CD14-positive monocyte (primary cell): ENCODE measurements at places on chromosomes 1 and 21. TPM values are rescaled to one million over a fixed set of nuclear protein-coding genes. Genes with fewer than 3 reads are reported as not detected.

S100A7 gene
- not detected for polyA plus RNA-seq

DNA sequence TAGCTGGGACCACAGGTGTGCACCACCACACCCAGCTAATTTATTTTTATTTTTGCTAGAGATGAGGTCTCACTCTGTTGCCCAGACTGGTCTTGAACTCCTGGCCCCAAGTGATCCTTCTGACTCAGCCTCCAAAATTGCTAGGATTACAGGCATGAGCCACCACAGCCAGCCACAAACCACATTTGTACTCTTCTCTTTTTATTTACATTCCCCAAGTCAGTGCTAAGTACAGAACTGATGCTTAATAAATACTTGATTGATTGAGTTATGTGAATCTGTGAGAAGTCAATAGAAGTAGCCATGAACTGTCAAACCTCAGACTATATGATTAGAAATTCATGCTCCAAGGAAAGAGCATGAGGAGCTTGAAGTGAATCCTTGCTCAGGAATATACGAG, 48.5 kb upstream of the S1PR1 start:
- no peaks in the 10 kb centered on the region for H3K27me3 ChIP-seq
- H3K4me1 ChIP-seq = peaks cover 48% of the 10 kb centered on the region
- no peak for DNase-seq
- H3K27ac ChIP-seq = no peak overlapping the region

DNA sequence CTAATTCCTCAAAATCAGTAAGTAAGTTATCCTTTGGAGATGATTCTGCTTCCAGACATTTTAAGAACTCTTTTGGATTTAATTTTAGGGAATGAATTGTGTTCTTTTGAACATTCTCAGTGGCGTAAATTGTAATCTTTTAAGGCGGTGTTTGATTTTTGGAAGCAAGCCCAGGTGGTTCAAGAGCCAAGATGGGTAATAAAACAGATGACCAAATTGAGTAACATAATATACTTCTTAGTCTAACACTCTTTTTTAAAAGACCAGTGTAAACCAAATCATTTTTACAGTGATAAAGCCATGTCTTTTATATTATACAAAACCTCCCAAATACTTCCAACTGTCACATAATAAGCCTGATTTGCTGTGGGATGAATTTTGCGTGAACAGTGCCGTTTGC, 133.8 kb downstream of the LRRC40 start:
- no peak overlapping the region for H3K4me3 ChIP-seq
- H3K27ac ChIP-seq = no peak overlapping the region
- no peaks in the 10 kb centered on the region for H3K4me1 ChIP-seq
- no peak for DNase-seq
- no peaks in the 10 kb centered on the region for H3K36me3 ChIP-seq

GRCh38 chr1:158611916-158612315, 6.8 kb downstream of the OR10Z1 start:
- no peak for DNase-seq
- H3K4me3 ChIP-seq = no peak overlapping the region
- no peak overlapping the region for H3K27ac ChIP-seq
- H3K4me1 ChIP-seq = no peaks in the 10 kb centered on the region

GRCh38 chr1:97647776-97648175, 273.1 kb downstream of the DPYD start:
- H3K36me3 ChIP-seq = peaks cover 38% of the 10 kb centered on the region
- no peak overlapping the region for H3K27ac ChIP-seq
- H3K4me1 ChIP-seq = no peaks in the 10 kb centered on the region
- DNase-seq = no peak
- H3K27me3 ChIP-seq = no peaks in the 10 kb centered on the region

DNA sequence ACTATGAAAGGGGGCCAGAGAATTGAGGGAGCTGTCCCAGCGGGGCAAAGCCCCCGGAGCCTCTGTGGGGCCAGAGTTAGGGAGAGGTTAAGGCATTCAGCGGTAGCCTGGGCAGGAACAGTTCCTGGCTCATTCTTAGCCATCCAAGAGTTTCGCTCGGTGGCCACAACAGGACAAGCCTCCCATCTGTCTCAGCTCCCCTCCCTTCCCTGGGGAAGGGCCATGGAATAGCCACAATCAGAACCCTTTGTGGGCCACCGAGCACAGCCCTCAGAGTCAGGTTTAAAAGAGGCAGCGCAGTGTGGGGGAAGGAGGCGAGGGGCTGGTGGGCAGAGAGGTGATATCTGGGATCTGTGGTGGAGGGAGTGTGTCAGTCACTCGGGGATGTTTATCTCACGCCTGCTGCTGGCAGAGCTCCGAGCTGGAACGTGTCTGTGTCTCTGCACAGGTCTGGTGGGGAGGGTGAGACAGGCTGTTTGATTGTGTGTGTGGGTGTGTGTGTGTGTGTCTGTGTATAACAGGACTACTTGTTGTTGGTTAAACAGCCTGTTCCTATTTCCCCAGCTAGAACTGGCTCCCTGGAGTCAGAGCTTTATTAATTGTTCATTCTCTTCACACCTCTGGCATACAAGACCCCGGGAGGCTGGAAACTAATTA, 49.6 kb upstream of the GOLT1A start:
- H3K27me3 ChIP-seq = no peaks in the 10 kb centered on the region
- H3K4me3 ChIP-seq = no peak overlapping the region
- H3K27ac ChIP-seq = no peak overlapping the region
- no peaks in the 10 kb centered on the region for H3K36me3 ChIP-seq
- no peak for DNase-seq

CHD5 gene
- not detected for polyA plus RNA-seq

ABCA4 gene
- not detected for polyA plus RNA-seq

WDR64 gene
- polyA plus RNA-seq = not detected

ZMYM4 gene
- 31.8 TPM for polyA plus RNA-seq

DNA sequence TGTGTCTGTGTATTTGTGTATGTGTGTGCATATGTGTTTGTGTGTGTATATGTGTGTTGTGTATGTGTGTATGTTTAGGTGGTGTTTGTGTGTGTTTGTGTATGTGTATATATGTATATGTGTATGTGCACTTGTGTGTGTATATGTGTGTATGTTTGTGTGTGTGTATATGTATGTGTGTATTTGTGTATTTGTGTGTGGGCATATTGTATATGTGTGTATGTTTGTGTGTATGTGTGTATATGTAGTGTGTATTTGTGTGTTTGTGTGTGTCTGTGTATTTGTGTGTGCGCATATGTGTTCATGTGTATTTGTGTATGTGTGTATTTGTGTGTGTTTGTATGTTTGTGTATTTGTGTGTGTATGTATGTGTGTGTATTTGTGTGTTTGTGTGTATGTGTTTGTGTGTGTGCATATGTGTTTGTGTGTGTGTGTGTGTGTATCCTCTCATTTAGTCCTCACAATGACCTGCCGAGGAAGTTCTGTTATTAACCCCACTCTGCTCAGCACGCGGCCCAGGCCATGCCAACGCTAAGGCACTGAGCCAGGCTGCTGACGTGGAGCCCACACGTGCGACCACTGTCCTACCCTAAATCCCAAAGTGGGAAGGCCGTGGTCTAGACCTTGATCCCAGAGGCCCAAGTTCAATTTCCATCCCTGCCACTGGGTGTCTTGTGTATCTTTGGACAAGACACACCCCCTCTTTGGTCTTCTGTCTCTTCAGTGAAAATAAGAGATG, 43.2 kb upstream of the TMEM51 start:
- H3K4me1 ChIP-seq = no peaks in the 10 kb centered on the region
- H3K4me3 ChIP-seq = no peak overlapping the region
- H3K27me3 ChIP-seq = no peaks in the 10 kb centered on the region
- DNase-seq = no peak

DNA sequence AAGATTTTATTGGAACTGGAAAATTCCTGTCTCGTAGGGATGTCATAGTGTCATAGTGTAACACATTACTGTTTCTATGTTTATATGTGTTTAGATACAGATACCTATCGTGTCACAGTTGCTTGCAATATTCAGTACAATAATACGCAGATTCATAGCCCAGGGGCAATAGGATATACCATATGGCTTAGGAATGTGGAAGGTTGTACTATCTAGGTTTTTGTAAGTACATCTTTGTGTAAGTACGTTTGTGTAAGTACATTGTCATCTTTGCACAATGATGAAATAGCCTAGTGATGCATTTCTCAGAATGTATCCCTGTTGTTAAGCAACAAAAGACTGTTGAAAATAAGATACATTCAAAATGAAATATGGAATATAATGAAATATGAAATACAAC, 68.9 kb downstream of the CAMTA1 start:
- H3K27ac ChIP-seq = no peak overlapping the region
- peaks cover 3% of the 10 kb centered on the region for H3K36me3 ChIP-seq
- no peaks in the 10 kb centered on the region for H3K4me1 ChIP-seq
- no peaks in the 10 kb centered on the region for H3K27me3 ChIP-seq
- no peak for DNase-seq

DNA sequence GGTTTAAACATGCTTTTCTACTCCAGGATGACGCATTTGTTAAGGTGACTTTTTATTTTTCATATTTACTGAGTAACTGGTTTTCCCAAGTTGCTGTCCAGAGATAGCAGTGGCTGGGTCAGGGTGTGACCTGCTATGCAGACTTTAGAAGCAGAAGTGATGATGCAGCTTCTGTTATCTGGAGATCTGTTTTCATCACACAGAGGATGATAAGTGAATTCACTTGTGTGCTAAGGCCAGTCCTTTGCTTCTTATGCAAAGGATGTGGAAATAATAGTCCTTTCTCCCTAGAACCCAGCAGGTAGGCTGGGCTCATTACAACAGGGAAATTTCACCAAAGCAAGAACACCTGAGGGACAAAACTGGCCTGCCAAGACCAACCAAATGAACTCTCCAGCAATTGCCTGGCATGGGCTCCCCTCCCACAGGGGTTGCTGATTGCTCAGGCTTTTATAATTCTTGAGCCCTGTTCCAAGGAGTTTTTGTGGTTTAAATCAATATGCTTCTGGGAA, 97.8 kb upstream of the LPGAT1 start:
- H3K4me1 ChIP-seq = peaks cover 56% of the 10 kb centered on the region
- H3K27ac ChIP-seq = peak overlapping the region; percentile 87
- H3K27me3 ChIP-seq = no peaks in the 10 kb centered on the region
- DNase-seq = peak; percentile 36
- no peaks in the 10 kb centered on the region for H3K36me3 ChIP-seq

DNA sequence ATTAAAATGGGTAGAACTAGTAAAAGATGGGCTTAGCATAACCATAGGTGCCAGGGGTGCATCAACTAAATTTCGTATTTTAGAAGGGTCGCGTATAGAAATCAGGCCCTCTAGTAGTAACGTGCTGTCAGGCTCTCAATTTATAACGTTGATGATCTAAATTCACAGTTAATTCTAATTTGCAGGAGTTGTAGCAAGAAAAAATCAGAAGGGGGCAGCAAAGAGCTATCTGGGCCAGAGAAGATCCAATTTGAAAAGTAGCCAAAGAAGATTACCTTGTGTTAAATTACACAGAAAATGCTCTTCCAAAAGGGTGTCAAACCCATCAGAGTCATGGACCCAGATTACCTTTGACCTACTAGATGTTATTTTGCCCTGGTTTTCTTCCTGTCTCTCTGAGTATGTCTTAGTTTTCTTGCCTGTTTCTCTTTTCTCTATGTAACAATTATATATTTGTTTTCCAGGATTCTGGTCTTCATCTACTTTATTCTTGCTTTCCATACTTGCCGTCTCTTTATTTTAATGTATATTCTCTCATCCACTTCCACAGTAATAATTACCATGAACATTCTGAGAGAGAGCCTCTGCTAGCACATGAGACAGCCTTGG, 1030.9 kb downstream of the AMY1C start:
- H3K4me1 ChIP-seq = no peaks in the 10 kb centered on the region
- no peaks in the 10 kb centered on the region for H3K27me3 ChIP-seq
- DNase-seq = no peak
- H3K36me3 ChIP-seq = no peaks in the 10 kb centered on the region

OTUD7B gene
- not detected for polyA plus RNA-seq

DNA sequence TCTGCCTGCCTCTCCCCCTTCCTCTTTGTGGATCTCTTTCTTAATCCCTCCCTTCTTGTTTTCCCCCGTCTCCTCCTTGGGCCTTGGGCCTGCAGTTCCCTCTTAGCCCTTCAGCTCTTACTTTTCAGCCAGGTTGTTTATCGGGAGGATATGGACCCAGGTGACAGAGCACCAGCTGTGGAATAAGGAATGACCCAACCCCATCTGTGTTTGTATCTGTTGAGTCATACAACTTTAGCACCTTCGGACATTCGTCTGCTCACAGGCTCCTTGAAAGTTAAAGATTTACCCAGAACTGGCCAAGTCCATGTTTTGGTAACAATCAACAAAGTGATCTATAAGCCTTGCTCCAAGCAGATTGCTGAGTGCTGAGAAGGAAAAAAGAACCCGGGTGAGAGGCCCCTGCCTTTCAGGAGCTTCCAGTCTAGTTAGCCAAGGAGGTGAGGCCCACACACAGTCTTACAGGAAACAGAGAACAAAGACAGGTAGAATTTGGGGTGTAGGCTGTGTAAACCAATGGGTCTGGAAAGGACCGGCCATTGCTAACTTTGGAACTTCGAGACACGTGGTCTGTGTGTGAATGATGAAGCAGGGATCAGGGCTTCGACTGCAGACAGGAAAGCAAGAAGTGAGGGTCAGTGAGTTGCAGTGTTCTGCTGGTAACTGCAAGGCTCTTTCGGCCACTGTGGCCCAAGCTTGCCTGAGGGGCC, 66.7 kb upstream of the F3 start:
- no peaks in the 10 kb centered on the region for H3K27me3 ChIP-seq
- no peak overlapping the region for H3K27ac ChIP-seq
- peaks cover 44% of the 10 kb centered on the region for H3K4me1 ChIP-seq
- no peak overlapping the region for H3K4me3 ChIP-seq

DNA sequence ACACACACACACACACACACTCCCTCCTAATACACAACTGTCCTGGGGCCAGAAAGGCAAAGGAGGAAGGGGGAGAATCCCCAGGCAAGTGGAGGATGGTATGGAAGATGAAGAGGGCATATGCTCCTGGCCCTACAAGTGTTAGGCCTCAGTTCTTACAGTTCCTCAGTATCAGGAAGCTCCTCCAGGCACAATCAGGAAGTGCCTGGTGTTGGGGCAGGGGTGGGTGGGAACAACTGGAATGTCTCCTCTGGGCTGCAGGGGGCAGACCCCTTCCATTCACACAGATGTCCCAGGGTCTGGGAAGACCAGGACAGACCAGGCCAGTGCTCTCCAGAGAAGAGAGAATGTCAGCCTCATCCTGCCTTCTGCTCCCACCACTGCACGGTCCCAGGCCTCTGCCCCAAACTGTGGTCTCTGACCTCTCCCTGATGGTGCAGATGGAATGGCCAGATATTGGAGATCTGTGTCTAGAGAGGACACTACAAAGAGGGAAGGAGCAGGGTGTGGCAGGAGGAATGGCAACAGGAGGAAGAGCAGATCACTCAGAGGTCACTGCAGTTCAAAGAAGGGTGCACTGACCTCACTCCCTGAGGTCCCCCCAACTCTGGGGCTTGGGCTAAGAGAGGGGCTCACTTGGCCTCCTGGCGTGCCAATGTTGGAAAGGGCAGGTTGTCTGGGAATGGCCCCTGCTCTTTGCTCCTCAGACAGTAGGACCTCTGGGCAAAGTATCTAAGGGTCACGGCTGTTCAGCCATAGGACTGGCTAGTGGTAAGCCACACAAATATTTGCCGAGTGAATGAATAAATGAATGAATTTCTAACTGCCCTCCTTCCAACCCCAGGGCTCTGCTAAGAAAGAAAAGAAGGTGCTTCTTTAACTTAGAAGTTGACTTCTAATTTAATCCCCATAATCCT, 2.5 kb upstream of the DENND2D start:
- DNase-seq = peak; percentile 53
- H3K36me3 ChIP-seq = no peaks in the 10 kb centered on the region
- peaks cover 92% of the 10 kb centered on the region for H3K4me1 ChIP-seq
- peak overlapping the region; percentile 77 for H3K4me3 ChIP-seq
- peak overlapping the region; percentile 89 for H3K27ac ChIP-seq
- H3K27me3 ChIP-seq = no peaks in the 10 kb centered on the region

VWA5B1 gene
- not detected in 2 replicates for polyA plus RNA-seq

CHRNB2 gene
- 0.05 TPM in 1 of 2 replicates, not detected in the other for polyA plus RNA-seq

SERPINC1 gene
- 0.06 and 0.23 TPM in 2 replicates for polyA plus RNA-seq

CBS gene
- not detected for polyA plus RNA-seq

SPEN gene
- 3.1 TPM for polyA plus RNA-seq
